ENCODE measurements at places on chromosomes 6 and 20.

DNA sequence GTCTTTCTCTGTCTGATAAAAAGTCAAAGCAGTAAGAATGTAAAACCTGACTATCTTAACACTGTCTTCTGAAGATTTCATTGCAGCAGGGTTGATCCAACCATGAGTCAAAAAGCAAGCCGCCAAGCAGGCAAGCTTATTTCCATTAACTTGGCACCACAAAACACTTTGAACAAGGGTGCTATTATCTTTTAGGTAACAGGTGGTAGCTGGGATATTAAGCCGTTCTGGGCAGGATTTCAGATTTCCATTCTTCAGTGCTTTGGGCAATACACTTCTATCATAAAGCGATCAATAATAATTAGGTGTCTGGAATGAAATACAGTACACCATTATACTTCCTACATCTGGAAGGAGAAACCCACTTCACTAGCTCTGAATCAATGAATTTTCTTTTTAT lies 181.9 kb downstream of the TBC1D7 start:
- no peak for DNase-seq

GRCh38 chr6:123904228-123904627 lies 100.6 kb downstream of the NKAIN2 start:
- no peak for DNase-seq

DNA sequence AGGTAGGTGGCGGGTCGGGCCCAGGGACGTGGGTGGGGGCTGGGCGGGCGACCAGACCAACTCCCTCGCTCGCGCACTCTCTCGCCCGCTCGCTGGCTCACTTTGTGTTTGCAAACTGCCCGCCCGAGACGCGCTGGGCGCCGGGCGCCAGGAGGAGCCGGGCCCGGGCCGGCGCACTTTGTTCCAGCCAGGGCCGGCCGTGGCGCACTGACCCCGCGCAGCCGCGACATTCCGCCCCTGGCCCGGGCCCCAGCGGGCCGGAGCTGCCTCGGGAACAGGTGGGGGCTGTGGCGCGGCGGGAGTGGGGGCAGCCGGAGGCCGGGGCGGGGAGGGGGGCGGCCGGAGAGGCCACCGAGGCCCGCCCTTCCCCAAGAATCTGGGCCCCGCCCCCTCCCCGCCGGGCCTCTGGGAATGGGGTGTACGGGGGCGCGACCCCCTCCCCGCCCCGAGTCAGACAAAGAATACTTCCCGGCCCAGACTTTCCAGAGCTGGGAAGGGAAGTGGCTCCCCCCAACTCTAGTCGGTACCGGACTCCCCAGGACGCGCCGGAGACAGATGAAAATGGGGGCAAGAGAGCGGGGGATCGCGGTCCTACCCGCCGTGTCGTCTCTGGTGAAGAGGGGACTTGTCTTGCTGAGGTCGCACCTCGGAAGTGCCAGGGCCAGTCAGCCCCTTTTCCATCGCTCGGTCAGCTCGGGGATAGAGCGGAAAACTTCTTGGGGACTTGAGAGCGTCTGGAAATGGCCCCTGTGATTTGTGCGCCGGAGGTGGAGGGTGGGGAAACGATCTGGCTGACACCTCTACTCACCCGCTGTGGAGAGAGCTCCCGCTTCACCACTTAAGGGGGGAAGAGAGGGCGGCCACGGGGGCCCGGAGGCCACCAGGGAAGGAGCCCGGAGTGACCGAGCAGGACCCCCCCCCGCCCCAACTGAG lies 951 bp downstream of the FOXP4 start:
- DNase-seq: peak; percentile 37

GRCh38 chr20:10676518-10676917 lies 2.7 kb upstream of the JAG1 start:
- DNase-seq: no peak

DNA sequence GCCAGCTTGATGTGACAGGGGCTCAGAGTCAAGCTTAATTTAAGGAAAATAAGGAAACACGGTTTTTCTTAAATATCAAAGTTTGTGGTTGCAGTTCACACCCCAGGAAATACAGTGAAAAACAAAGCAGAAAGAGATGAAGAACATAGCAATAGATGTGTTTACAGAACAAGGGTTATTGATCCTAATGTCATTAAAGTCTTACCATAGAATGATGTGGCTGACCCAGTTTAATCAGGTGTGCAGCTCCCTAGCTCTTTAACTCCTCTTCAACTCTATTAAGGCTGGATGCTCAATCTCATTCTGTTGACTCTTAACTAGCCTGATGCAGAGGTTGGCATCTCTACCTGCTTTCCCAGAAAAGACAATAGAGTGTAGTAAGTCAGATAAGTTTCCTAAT lies 7.5 kb upstream of the GTF3C6 start:
- DNase-seq: no peak

DNA sequence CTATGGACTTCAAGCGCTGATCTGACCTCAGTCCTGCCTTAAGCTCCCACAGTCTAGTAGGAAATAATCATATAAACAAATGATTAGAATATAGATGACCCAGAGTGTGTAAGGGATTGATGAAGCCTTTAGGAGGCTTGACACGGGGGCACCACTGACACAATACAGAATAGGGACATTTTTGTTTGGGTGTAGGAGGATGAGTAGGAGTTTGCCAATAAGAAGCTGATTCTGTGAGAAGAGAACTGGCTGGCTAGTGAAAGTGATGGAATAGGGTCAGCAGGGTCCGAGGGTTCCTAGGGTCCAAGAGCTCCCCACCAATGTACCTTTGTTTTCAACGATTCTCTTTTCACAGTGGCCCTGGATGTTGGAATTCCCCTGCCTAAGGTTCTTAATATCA lies 7.1 kb upstream of the BPIFB4 start:
- DNase-seq: no peak

DNA sequence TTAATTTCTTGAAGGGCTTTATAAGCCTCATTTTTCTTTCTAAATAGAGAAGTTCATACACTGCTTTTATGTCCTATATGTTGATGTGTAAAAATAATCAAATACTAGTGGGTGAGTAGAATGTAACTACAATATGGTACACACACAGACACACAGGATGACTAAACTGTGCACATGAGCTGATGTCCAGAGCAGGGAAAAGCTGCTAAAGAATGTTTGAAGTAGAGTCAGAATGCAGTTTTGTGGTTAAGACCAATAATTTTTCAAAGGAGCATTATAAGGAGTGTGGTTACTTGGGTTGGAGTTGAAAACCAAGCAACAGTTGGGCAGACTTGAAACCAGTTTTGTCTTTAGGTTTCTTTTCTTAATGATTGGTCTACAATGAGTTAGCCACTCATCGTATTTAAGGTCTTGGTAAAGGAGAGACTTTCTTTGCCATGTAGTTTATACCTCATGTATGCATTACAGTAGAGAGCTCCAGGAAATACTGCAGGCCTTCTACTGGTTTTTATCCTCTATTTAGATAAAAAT lies 196.6 kb downstream of the ESR1 start:
- no peak for DNase-seq

GRCh38 chr6:27748661-27749060 lies 163.5 kb downstream of the OR2B2 start:
- no peak for DNase-seq

GRCh38 chr20:31926493-31926892 lies 25.4 kb downstream of the PDRG1 start:
- DNase-seq: no peak

DNA sequence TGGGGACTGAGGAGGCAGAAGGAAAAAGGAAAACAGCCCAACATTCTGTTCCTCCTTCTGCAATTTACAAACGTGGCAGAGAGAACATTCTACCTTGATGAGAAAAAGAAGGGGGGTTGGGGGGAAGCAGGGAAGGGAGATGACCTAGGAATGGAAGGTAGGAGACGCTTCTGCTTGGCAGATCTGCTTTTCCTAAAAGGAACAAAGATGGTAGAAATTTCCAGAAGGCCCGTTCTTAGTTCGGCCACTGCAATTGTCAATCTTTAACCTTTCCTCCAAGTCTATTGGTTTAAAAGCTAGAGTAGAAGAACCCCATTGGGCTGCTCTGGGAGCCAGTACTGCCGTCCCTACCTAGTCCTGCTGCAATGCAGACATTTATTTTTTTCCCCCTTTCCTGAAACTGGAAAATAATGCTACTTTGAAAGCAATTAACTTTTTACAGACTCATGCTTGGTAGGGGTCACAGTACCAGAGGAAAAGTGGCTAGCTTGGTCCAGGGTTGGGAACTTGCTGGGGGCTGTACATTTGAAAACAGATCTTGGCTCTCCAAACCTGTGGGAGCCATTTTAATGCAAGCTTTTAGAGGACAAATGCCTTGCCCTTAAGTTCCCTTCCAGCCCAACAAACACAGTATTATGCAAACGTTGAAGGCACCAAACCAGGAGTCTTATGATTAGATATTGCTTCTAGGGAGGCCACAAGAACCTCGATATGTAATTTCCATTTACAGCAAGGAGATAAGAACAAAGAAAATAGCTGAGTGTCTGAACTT lies 2.6 kb downstream of the ZMYND8 start:
- peak; percentile 28 for DNase-seq

DNA sequence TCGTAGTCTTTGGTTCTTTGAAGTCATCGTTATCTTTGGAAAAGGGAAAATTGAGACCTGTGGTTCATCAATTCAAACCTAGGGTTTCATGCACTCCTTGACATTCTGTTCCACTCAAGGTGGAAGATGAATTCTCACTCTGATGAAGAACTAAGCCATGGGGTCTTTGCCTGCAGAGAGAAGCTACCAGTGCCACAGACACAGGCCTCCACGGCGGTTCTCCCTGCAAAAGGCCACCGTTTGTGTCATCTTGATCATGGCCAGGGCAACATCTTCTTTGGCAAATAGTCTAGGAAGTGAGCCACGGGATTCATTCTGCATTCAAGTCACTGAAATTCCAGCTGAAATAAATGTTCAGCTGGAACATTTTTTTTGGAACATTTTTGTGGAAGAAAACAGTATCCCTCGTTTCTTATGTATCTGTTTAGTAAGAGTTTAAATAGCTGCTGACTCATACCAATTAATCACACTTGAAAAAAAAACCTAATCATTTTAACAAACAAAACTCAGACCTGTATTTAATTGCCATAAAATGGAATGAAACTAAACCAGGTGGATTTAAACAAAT lies 206.0 kb upstream of the FOXQ1 start:
- no peak for DNase-seq

DNA sequence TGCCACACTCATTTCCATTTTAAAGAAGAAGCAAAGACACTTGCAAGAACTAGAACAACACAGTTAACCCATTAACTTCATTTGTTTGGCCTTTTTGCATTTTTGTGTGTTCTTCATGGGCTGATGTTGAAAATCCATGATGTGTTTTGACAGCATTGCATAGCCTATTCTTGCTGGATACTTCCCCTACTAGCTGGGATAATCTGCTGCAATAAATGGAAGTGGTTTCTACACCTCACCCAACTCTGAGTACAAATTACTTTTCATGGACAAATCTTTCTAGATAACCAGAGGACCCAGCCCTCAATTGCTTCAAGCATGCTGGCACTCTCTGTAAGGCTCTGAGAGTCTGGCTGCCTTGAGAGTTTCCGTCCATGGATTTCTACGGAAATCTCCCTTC lies 26.5 kb downstream of the CST9L start:
- no peak for DNase-seq

- peak; percentile 89 for DNase-seq
These were observed 61.8 kb downstream of the RPP40 start for GRCh38 chr6:4941782-4942672.

DNA sequence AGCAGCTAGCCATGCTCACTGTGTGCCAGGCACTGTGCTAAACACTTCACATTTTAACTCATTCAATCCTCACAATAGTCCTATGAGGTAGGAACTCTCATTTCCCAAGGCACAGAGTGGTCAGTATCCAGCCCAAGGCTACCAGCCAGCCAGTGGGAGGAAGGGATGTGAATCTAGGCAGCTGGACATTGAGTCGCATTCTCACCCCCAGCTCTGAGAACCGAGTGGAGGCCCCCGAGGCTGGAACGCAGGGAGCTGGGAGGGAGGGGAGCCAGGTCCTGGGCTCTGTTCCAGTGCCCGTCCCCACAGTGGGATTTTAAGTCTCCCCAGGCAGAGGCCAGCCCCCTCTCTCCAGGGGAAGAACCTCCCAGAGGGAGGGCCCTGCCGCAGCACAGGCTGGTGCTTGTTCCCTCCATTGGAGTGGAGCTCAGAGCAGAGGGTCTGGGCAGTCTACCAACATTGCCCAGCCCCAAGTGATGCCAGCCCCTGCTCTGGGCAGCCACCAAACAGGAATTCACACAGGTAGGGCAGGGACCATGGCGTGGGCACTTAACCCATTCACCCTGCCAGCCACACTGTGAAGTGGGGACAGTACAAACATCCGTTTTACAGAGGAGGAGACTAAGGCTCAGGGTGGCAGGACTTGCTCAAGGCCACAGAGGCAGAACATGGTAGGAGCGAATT lies 131.3 kb downstream of the CEBPB start:
- no peak for DNase-seq

DNA sequence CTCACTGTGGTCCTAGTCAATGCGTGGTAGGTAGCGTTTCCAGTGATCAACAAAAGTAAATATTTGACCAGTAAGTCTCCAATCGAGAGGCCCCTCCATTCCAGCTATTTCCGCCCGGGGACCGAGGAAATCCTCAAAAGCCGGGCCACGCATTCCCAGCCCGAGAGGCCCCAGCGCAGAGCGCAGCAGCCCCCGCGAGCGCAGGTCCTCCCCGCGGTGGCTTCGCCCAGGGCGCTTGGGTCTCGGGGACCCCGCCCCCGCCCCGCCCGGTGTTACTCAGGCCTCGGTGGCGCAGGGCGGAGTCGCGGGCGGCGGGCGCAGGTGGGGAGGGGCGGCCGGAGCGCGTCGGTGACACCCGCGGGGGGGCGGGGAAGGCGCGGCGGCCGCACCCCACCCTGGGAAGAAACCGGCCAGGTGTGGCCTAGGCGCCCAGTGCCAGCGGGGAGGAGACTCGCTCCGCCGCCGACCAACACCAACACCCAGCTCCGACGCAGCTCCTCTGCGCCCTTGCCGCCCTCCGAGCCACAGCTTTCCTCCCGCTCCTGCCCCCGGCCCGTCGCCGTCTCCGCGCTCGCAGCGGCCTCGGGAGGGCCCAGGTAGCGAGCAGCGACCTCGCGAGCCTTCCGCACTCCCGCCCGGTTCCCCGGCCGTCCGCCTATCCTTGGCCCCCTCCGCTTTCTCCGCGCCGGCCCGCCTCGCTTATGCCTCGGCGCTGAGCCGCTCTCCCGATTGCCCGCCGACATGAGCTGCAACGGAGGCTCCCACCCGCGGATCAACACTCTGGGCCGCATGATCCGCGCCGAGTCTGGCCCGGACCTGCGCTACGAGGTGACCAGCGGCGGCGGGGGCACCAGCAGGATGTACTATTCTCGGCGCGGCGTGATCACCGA lies at the start of gene DSP:
TSS of gene DSP (plus strand) at position 497 of the 890 bp plus-strand sequence. CDS start at position 742, 245 bp downstream.
- DNase-seq: peak; percentile 75

DNA sequence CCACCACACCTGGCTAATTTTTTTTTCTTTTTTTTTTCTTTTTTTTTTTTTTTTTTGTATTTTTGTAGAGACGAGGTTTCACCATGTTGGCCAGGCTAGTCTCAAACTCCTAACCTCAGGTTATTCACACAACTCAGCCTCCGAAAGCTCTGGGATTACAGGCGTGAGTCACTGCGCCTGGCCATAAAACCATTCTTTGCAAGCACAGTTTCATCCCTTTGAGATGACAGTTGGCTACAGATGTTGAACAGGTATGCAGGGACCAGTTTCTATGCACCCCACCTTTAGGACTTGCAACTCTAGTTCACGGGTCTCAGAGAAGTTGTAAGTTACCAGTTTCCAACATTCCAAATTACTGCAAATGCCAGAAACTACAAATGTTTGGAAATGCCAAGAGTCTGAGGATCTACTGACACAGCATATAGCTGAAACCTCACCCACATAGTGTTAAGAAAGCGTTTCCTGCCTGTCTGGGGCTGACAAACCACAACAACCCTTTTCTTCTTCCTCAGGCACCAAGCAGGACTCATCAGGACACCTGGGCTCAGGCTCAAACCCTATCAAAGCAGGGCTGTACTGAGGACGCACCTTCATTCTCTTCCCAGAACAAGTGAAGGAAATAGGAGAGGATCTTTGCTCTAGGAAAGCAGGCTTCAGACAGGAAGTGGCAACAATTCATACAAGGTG lies 22.9 kb downstream of the ARHGAP18 start:
- no peak for DNase-seq

Data from adrenal gland (tissue), 19 donors.